ENCODE measurements at places on chromosomes 1 and 21.

DNA sequence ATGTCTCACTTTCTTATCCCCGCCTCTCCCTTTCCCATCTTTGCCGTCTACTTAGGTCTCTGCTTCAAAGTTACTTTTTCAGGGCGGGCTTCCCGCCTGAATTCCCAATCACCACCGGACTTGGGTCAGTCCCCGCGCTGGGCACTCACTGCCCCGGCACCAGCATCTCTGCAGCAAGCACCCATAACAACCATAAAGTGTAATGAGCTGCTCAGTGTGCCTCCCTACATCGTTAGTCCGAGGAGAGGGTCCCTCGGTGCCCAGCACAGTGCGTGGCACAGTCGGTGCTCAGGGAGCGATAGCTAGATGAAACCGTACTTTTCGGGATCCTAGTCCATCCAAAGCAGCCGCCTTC lies 633 bp upstream of the CTPS1 start:
- peaks cover 17% of the 10 kb centered on the region for H3K4me1 ChIP-seq
- peak overlapping the region; percentile 97 for H3K27ac ChIP-seq
- H3K36me3 ChIP-seq: peaks cover 4% of the 10 kb centered on the region
- H3K27me3 ChIP-seq: no peaks in the 10 kb centered on the region
- H3K4me3 ChIP-seq: peak overlapping the region; percentile 90
- no peak for DNase-seq

DNA sequence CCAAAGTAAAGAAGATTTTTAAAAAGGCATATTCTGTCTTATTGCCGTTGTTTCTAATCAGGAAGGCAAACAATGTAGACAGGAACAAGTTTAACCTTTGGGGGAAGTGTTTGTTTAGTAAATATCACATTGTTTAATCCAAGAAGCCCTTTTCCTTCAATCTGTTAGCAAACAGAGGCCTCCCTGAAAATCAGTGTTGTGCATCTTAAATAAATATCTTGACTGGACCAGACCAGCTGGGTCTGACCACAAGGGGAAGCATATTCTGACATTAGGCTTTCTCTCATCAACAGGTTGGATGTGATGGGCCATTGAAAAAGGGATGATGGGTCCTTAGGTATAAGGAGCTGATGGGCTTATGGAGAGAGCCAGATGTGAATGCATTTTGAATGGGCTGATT lies 81.8 kb upstream of the SGIP1 start:
- no peak overlapping the region for H3K27ac ChIP-seq
- no peaks in the 10 kb centered on the region for H3K27me3 ChIP-seq
- H3K36me3 ChIP-seq: no peaks in the 10 kb centered on the region
- no peak for DNase-seq
- H3K4me1 ChIP-seq: no peaks in the 10 kb centered on the region

DNA sequence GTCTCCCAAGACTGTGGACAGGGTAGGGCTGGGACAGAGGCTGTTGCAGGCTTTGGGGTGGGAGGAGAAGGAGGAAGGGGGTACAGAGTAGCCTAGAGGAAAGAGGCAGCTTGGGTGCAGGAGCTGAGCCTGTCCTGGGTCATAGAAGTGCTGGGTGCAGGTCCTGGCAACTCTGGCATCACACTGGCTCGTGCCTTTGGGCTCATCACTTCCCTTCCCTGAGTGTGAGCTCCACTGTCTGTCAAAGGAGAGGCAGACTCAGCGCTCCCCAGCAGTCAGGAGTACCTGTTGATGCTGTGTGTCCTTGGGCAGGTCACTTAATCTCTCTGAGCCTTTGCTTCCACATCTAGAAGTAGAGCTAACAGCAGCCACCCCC lies 157.1 kb downstream of the PTPRU start:
- DNase-seq: no peak
- H3K36me3 ChIP-seq: no peaks in the 10 kb centered on the region
- H3K27me3 ChIP-seq: no peaks in the 10 kb centered on the region
- no peak overlapping the region for H3K4me3 ChIP-seq

DNA sequence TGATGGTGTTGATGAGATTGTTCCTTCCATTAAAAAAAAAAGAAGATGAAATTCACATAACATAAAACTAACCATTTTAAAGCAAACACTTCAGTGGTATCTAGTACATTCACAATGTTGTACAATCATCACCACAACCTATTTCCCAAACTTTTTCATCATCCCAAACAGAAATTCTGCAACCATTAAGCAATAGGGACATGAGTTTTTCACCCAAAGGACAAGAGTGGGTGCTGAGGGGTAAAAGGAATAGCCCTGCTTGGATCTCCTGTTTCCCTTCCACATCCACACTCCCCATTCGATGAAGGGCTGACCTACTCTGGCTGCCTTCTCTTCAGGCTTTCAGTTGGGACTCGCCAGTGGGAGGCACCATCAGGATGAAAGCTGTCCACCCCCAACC lies 59.3 kb downstream of the SLC9A1 start:
- peaks cover 28% of the 10 kb centered on the region for H3K4me1 ChIP-seq

- DNase-seq: no peak
- H3K4me1 ChIP-seq: no peaks in the 10 kb centered on the region
- H3K36me3 ChIP-seq: no peaks in the 10 kb centered on the region
- no peak overlapping the region for H3K4me3 ChIP-seq
Measured at GRCh38 chr1:209546390-209547085, 37.0 kb upstream of the CAMK1G start.

DNA sequence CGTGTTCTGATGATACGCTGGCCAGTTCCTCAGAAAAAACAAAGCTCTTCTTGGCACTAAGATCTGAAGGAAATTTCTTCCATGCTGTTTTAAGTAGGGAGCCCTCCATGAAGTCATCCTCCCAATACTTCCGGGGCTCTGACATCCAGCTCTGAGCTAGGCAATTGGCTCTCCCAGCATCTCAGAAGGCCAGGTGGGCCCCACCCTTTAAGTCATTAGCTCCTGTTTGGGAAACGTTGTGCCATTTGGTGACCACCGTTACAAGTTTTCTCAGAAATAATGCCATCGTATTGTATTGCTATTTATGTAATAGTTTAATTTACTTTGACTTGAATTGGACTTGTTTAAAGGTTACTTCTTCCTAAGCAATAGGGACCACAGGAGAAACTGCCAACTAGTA lies 130.3 kb upstream of the EDN2 start:
- H3K4me1 ChIP-seq: peaks cover 4% of the 10 kb centered on the region
- H3K4me3 ChIP-seq: no peak overlapping the region
- no peaks in the 10 kb centered on the region for H3K27me3 ChIP-seq
- no peak overlapping the region for H3K27ac ChIP-seq
- DNase-seq: no peak

GRCh38 chr1:98870959-98871903 lies 133.4 kb downstream of the PLPPR5 start:
- H3K27ac ChIP-seq: peak overlapping the region; percentile 82
- H3K36me3 ChIP-seq: no peaks in the 10 kb centered on the region
- peaks cover 14% of the 10 kb centered on the region for H3K4me1 ChIP-seq
- peak overlapping the region; percentile 22 for H3K4me3 ChIP-seq
- H3K27me3 ChIP-seq: no peaks in the 10 kb centered on the region
- DNase-seq: peak; percentile 91

DNA sequence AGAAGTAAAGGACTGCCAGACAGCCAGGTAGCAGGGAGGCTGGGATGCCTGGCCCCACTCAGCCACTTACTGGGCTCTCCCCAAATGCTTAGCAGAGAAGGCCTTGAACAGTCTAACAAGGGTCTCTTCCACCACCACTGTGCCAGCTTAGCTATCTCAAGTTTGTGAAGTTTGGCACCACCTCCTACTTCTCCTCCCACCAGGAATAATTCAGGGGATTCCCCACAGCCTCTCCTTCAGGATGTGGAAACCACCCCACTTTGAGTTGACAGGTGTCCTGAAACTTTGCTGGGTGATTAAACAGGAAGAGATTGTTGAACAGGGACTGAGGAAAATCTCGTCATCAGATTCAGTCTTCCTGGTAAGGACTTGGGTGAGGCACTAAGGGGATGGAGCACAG lies 59.4 kb upstream of the ATP1B1 start:
- no peaks in the 10 kb centered on the region for H3K27me3 ChIP-seq
- H3K27ac ChIP-seq: no peak overlapping the region
- no peak for DNase-seq
- no peak overlapping the region for H3K4me3 ChIP-seq
- H3K36me3 ChIP-seq: no peaks in the 10 kb centered on the region

- no peaks in the 10 kb centered on the region for H3K36me3 ChIP-seq
- H3K4me3 ChIP-seq: no peak overlapping the region
- no peak overlapping the region for H3K27ac ChIP-seq
- H3K27me3 ChIP-seq: peaks cover 7% of the 10 kb centered on the region
- no peak for DNase-seq
Measured at GRCh38 chr1:110159168-110159567, 8.9 kb downstream of the SLC6A17 start.

- H3K4me1 ChIP-seq: no peaks in the 10 kb centered on the region
- H3K27ac ChIP-seq: no peak overlapping the region
- H3K27me3 ChIP-seq: no peaks in the 10 kb centered on the region
- H3K36me3 ChIP-seq: peaks cover 5% of the 10 kb centered on the region
Measured at GRCh38 chr1:236209185-236209584, 66.8 kb downstream of the GPR137B start.

DNA sequence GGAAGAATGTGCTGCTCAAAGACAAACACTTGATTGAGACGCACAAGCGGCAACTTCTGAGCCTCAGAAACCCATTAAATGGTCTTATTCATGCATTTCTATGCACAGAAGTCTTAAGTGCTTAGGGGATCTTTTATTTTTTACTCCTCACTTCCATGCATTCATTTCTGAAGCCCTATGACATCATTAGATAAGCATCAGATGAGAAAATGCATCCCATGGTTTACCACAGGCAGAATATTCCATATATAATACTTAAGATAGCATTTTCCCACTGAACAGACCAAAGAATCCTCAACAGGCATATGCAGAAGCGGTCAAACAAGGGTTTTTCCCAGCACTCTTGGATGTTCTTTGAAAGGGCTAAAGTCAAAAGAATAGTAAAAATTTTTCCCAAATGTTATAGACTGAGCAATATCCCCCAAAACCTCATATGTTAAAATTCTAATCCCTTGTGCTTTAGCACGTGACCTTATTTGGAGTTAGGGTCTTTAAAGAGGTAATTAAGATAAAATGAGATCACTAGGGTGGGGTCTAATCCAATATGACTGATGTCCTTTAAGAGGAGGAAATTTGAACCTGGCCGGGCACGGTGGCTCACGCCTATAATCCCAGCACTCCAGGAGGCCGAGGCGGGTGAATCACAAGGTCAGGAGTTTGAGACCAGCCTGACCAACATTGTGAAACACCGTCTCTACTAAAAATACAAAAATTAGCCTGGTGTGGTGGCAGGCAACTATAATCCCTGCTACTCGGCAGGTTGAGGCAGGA lies 22.6 kb upstream of the FAM89A start:
- H3K4me3 ChIP-seq: no peak overlapping the region
- no peak overlapping the region for H3K27ac ChIP-seq
- no peak for DNase-seq
- H3K36me3 ChIP-seq: no peaks in the 10 kb centered on the region

DNA sequence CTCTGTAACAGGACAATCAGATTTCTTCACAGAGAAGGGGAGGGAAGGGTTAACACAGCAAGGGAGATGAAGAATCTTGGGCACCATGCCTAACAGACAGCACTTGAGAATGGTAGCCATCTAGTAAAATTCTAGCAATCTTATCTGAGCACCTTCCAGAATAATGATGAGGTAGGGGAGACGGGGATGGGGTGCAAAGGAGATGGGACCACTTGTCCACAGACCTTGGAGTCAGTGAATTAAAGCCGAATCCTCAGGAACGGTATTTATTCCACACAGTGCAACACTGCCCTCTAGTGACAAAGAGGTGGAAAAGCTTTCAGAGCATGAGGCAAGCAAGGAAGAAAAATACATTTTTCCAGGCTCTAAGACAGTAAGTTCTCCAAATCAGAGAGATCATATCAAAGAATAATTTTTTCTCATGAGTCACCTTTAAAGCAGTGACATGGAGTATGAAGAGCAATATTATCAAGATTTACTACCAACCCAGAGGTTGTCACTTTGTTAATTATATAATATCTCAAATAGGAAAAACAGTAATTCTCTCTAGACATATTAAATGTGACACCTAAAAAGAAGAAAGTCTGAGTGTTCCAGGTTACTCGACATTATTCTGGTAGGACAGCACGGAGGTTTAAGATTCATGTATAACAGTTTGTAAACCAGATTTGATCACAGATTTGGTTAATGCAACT lies 43.3 kb upstream of the LPAR3 start:
- H3K27ac ChIP-seq: no peak overlapping the region
- H3K36me3 ChIP-seq: no peaks in the 10 kb centered on the region
- no peaks in the 10 kb centered on the region for H3K27me3 ChIP-seq
- no peak overlapping the region for H3K4me3 ChIP-seq
- H3K4me1 ChIP-seq: peaks cover 3% of the 10 kb centered on the region

DNA sequence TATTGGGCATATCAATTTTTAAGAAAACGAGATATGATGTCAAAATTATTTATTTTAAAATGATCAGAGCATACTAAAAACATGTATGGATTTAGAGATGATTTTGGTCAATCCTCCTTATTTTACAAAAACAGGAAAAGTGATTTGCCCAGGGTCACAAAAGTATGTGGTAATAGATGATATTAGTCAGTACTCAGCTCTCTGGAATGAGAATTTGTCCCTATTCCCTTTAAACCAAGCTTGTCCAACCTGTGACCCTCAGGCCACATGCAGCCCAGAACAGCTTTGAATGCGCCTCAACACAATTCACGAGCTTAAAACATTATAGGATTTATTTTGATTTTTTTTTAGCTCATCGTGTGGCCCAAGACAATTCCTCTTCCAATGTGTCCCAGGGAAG lies 104.7 kb downstream of the AKT3 start:
- H3K4me3 ChIP-seq: no peak overlapping the region
- no peaks in the 10 kb centered on the region for H3K27me3 ChIP-seq
- H3K27ac ChIP-seq: no peak overlapping the region
- no peaks in the 10 kb centered on the region for H3K36me3 ChIP-seq
- no peak for DNase-seq

DNA sequence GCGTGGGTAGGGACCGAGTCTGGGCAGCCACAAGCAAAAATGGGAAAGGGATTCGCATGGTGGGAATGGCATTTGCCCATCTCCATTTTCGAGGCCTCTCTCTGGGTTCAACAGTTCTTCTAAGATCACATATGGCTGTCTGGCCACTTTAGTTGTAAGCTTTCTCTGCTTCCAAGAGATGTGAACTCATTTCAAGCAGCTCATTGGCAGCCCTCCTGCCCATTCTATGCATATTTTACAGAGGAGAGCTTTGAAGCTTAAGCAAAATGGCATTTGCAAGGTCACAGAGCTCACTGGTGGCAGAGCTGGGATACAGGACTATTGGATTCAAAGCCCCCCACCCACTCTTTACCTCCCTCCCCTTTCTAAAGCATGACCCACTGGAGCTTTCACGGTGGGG lies 93.7 kb downstream of the HHIPL2 start:
- no peak overlapping the region for H3K4me3 ChIP-seq
- H3K27ac ChIP-seq: no peak overlapping the region
- H3K27me3 ChIP-seq: no peaks in the 10 kb centered on the region
- peaks cover 9% of the 10 kb centered on the region for H3K4me1 ChIP-seq

Measured in natural killer cell (primary cell).